LHCN-M2 (cell line): ENCODE measurements at places on chromosomes 16 and 17. TPM values are rescaled to one million over a fixed set of nuclear protein-coding genes. Genes with fewer than 3 reads are reported as not detected.

TBC1D3C gene
- 0.51 and 0.69 TPM in 2 replicates for total RNA-seq

C17orf67 gene
- total RNA-seq = 0.06 and 0.69 TPM in 2 replicates

RNF227 gene
- 6.9 and 14.2 TPM in 2 replicates for total RNA-seq

NPIPB6 gene
- 1.6 TPM in 1 of 2 replicates, not detected in the other for total RNA-seq

KRT34 gene
- total RNA-seq = 0.29 and 1.0 TPM in 2 replicates
